ENCODE measurements at places on chromosomes 2 and 18. TPM values are rescaled to one million over a fixed set of nuclear protein-coding genes. Genes with fewer than 3 reads are reported as not detected.

The DNAH6 gene
- 0.66 TPM for total RNA-seq

The STK11IP gene
- 27.8 TPM for total RNA-seq

The CCDC74A gene
- 5.1 TPM for total RNA-seq

The CROCC2 gene
- not detected for total RNA-seq

The SIX2 gene
- total RNA-seq, result 0.90 TPM

The GKN1 gene
- 1.4 TPM for total RNA-seq

The CKAP2L gene
- 14.1 TPM for total RNA-seq

The SLC19A3 gene
- total RNA-seq, result 0.57 TPM

The CABYR gene
- 1.4 TPM for total RNA-seq

The ZDBF2 gene
- total RNA-seq, result 7.9 TPM

The FASTKD2 gene
- 26.8 TPM for total RNA-seq

The EFHD1 gene
- total RNA-seq, result 0.33 TPM

The NT5C1B gene
- not detected for total RNA-seq

The MIB1 gene
- 33.2 TPM for total RNA-seq

The LAMA1 gene
- 0.71 TPM for total RNA-seq

The BCL11A gene
- total RNA-seq, result 27.9 TPM

The PIKFYVE gene
- total RNA-seq, result 25.7 TPM

The FHOD3 gene
- total RNA-seq, result 0.90 TPM

The CD28 gene
- total RNA-seq, result 42.8 TPM

The CHN1 gene
- 3.1 TPM for total RNA-seq

The AGXT gene
- 0.14 TPM for total RNA-seq

The ILKAP gene
- total RNA-seq, result 22.3 TPM

The KIF1A gene
- 0.42 TPM for total RNA-seq

The IL18R1 gene
- total RNA-seq, result 7.5 TPM

The HNRNPLL gene
- total RNA-seq, result 54.0 TPM

The ABCG8 gene
- total RNA-seq, result under 0.01 TPM

The CNGA3 gene
- 0.09 TPM for total RNA-seq

The CPLX4 gene
- total RNA-seq, result 0.05 TPM

The HS1BP3 gene
- total RNA-seq, result 7.2 TPM

The ZC3H6 gene
- total RNA-seq, result 9.3 TPM

The DAW1 gene
- total RNA-seq, result 0.28 TPM

The LYG2 gene
- total RNA-seq, result not detected

The PLB1 gene
- 1.8 TPM for total RNA-seq

The IGFBP2 gene
- total RNA-seq, result 189 TPM

The FEV gene
- total RNA-seq, result not detected

The VIT gene
- 0.19 TPM for total RNA-seq

The C2orf15 gene
- 1.8 TPM for total RNA-seq

The ANKRD53 gene
- 0.14 TPM for total RNA-seq

The ABCB11 gene
- total RNA-seq, result 0.05 TPM

The CACNB4 gene
- total RNA-seq, result 3.5 TPM

The FOXI3 gene
- total RNA-seq, result 0.05 TPM

The LRPPRC gene
- total RNA-seq, result 52.7 TPM

The GAREM2 gene
- total RNA-seq, result 0.71 TPM

The SNED1 gene
- total RNA-seq, result 7.1 TPM

The ABCG5 gene
- not detected for total RNA-seq

The PRKAG3 gene
- total RNA-seq, result not detected

The CERKL gene
- 0.52 TPM for total RNA-seq

The LIMS1 gene
- total RNA-seq, result 27.1 TPM

The CEBPZOS gene
- total RNA-seq, result 23.2 TPM

The RIT2 gene
- not detected for total RNA-seq

The ITPRIPL1 gene
- total RNA-seq, result 7.7 TPM

The ADAM23 gene
- total RNA-seq, result 4.0 TPM

The UGT1A3 gene
- not detected for total RNA-seq

The TNFAIP6 gene
- 2.3 TPM for total RNA-seq
